ENCODE measurements at places on chromosomes 2 and 18.

DNA sequence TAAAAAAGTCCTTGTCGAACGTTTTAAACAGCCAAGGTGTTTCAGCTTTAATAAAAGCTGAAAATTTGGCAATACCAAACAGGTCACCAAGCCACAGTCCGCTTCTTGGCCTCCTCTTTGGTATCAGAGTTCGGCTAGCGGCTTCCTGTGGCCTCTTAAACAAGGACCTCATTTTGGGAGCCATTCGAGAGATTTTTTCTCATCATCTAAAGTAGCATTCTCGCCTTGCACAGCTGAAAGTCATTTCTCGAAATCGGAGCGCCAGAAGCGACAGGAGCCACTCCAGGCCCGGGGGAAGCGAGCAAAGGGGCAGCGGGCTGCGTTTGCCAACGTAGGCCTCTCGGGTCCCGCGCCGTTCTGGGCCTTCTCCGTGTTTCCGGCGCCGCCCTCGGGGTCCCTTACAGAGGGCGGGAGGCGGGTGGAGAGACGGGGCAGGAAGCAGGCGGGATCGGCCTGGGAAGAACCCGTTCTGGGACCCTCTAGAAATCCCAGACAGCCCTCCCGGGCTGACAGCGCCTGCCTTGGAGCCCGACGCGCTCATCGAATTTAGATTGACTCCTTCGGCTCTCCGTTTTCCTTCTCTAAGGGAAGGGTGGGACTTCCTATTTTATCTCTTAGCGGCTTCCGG, 522 bp upstream of the ZNF407 start:
- DNase-seq: peak; percentile 17

DNA sequence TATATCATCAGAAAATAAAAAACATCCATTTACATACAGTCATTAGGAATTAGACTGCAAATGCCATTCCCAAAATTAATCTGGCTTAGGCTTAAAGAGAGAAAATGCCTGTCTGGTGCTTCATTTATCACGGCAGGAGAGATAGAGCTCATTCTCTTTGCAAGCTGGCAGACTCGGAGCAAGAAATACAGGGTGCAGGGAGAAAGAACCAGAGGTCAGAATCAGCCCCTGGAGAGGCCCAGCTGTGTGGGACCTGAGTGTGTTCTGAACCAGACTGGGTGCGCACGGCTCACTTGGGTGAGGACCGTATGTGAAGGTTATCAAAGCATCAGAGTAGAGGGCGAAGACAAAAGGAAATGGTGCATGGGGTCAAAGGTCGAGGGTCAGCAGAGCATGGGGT, 227.8 kb downstream of the ACKR3 start:
- DNase-seq: no peak

GRCh38 chr2:100796499-100797100, 23.3 kb upstream of the NPAS2 start:
- DNase-seq: no peak

DNA sequence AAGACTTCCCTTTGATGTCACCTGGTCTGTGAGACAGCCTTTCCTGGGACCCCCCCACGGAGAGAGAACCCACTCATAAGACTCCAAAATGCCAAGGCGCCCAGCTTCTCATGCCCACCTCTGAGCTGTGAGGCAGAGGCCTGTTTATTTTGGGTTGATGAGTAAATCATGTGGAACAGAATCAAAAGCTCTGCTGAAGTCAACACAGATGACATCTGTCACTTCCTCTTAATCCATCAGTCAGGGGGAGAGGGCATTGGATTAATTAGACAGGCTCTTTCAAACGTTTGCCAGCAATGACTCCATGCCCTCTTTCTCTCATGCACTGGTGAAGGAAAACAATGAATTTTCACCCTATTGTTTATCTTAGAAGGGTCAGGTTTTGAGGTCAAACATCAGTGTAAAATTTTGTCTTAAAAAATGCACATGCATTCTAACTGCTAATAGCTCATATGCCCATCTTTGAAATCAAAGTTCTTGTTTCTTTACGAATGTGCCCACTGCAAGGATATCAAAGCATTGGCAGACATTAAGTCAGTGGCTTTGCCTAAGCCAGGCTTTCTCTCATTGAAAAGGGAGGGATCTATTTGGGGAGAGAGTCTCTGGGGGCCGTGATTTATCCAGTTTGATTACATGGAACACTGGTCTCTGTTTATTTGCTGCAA, 184.1 kb downstream of the ACKR3 start:
- DNase-seq: no peak

GRCh38 chr2:6442252-6442985, 423.3 kb downstream of the CMPK2 start:
- no peak for DNase-seq

- DNase-seq: no peak
Measured at GRCh38 chr2:168699844-168700417, 102.5 kb upstream of the NOSTRIN start.

GRCh38 chr2:9236867-9237266, 30.3 kb downstream of the ASAP2 start:
- DNase-seq: no peak

GRCh38 chr18:44799907-44800421, 119.3 kb downstream of the SETBP1 start:
- DNase-seq: no peak

DNA sequence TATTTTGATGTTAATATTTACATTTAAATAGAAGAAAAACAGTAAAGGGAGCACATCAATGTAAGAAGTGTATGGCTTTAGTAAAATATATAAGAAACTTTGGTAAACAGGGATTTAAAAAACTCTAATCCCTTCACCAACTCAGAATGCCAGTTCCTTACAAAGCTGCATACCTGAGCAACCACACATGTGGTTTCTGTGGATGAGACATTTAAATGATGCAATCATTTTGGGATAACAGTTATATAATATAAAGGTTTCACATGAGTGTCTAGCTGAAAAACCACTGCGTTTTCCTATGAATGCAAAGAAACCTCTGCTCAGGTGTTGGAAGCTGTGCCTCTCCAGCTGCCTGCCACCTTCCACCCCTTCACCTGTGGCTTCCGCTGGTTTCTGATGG, 209.1 kb upstream of the REV1 start:
- no peak for DNase-seq

DNA sequence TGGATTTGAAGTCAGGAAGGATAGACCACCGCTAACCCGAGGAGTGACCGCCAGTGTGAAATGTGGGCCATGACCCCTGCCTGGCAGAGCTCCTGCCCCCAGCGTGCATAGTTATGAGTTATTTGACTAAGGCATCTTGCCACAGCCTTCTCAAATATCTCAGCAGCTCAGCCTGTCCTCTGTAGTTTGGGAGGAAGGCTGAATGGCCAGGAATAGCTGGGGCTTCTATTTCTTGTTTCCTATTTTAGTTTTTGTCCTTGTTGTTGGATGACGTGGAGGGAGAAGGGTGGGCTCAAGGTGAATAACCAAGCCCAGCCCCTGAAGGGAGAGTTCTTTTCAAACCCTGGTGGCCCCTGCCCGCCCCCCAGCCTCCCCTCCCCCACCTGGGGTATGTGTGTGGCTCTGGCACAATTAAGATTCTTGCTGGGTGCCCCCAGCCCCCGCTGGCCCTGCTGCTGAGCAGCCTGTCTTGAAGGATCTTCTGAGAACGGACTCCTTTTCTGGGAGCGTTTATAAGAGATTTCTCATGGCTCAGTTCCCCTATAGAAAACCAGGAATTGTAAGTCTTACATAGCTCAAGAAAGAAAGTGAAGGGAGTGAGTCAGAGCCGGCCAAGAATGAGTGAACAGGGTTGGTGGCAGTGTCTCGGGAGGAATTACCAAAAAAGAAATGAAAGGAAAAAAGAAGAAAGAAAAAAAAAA, 157.4 kb downstream of the GLI2 start:
- no peak for DNase-seq

GRCh38 chr2:67234440-67234839, 162.7 kb upstream of the ETAA1 start:
- no peak for DNase-seq

DNA sequence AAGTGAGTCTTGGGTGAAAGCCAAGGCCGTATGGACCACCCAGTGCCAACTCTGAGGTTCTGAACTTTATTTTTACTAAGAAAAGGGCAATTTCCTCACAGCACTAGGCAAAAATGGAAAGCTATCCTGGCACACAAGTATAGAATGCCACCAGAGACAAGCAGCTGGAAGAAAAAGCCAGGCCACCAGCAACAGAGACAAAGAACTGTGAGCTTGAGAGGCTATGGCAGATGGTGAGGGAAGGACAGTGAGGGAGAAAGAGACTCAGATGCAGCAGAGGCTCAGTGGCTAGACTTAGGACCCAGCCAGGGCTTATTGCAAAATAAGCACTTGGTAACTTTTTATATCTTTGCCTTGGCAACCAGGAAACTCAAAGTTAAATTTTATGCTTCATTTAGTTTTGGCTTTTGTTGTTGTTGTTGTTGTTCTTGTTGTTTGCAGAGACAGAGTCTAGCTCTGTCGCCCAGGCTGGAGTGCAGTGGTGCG, 78.0 kb upstream of the BZW1 start:
- no peak for DNase-seq

GRCh38 chr18:21830532-21830931, 89.9 kb downstream of the MIB1 start:
- DNase-seq: no peak

DNA sequence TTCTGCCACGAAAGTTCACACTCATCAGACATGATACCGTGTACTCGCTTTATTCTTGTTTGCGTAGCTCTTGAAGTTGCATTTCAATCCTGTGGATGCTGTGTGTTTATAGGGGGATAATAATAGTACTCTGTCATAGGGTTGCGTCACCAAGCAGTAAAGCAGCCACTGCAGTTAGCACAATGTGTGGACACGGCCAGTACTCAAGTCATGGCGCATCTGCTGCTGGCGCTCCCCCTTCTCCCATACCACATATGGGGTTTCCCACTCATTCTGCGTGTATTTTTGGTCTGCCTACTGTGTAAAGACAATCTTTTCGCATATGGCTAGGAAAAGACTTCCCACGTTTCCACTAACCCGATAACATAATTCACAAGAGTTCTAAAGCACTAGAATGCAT, 2.1 kb upstream of the ZBTB14 start:
- DNase-seq: no peak

- DNase-seq: no peak
Measured at GRCh38 chr2:104163611-104164130, 690.2 kb upstream of the POU3F3 start.

GRCh38 chr18:13446610-13447461, 228.3 kb downstream of the LDLRAD4 start:
- DNase-seq: no peak

GRCh38 chr2:217636991-217637561, 365.7 kb downstream of the TNS1 start:
- DNase-seq: no peak

DNA sequence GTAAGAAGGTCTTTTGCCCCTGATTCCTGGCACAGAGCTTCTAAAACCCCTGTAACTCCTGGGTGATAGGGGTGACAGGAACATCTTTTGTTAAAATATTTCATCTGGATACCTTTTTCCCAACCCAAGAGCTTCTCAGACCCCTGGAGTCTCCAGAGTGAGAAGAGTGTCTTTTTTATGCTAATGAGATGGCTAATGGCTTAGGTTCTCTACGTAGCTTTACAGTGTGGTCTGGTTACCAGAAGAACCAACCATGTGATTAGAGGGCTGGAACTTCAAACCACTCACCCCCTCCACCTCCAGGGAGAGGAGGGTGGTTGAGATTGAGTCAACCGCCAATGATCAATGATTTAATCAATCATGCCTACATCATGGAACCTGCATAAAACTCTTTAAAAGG, 16.2 kb upstream of the DCC start:
- no peak for DNase-seq

- DNase-seq: no peak
Measured at GRCh38 chr18:78244779-78245178, 734.8 kb upstream of the SALL3 start.

DNA sequence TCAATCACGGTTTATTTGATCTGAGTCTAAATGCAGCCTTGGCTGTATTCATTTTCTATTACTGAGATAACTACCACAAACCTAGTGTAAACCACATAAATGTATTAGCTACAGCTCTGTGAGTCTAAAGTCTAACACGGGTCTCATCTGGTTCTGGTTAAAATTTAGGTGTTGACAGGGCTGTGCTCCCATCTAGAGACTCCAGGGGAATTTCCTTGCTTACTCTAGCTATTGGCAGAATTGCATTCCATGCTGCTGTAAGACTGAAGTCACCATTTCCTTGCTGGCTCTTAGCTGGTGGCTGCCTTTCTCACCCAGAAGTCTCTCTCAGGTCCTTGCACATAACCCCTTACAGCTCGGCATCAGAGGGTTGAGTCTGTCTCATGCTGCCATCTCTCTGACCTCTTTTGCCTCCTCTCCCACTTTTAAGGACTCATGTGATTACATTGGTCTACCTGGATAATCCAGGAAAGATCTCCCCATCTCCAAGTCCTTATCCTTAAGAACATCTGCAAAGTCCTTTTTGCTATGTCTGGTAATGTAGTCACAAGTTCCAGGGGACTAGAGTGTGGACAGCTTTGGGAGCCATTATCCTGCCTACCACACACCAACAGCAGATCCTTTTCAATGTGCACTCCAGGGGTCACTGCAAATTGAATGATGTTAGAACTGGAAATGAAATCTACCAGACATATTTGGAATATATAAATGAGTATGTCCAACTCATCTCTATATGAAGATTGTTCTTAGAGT, 207.0 kb upstream of the AGAP1 start:
- DNase-seq: no peak

DNA sequence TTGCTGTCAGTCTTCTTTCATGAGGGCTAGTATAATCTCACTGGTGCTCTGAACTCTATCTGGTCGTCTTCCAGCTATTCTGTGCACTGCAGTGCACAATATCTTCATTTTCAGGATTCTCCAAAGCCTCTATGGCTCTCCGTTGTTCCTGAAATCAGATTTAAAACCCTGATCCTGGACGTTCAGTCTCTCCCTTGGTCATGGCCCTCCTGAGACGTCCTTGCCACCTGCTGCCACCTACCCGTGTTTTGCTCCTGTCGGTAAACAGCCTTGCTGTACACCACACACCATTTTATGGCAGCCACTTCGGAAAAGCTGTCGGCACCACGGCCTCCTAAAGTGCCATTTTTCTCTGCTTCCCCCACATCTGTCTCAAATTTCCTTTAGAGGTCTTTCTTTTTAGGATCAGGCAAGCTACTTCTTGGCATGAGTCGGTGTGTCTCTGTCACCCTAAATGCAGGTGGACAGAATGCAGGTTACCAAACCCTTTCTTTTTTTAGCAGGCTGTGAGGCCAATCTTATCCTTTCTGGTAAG, 170.0 kb downstream of the HRH4 start:
- DNase-seq: no peak

DNA sequence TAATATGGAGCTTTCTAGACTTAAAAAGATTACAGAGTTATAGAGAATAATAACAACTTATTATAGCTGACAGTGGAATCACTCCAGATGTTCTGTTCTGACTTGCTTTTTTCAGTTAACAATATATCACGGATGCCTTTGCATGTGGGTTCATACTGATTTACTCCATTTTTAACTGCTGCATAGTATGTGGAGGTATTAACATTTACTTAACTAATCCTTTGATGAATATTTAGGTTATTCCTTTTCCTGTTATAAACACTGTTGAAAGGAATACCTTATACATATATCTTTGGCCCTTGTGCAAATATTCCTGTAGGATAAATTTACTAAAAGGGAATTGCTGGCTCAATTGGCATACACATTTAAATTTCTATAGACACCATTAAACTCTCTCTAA, 33.1 kb upstream of the ZFP36L2 start:
- DNase-seq: no peak
